Mesothelial cell of epicardium (in vitro differentiated cells): ENCODE measurements at places on chromosomes 6 and 20.

DNA sequence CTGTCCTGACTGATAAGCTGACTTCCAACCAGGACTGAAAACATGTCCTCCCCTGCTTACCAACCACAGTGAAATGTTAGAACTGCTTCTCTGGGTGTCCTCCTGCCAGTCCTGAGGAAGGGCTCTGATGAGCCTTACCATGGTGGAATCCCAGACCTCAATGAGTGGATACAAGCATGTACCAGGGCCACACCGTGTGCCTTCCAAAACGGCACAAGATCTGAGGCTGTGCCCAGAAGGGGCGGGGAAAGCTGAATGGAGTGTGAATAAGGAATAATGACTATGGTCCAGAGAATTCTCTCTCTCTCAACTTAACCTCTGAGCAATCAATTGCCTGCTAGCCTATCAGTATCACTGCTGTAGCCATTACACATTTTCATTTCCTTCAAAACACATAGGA lies 51.7 kb downstream of the PDE10A start:
- DNase-seq = no peak

- no peak for DNase-seq
These were observed 32.8 kb upstream of the CEP85L start for GRCh38 chr6:118683881-118684872.

- DNase-seq = no peak
These were observed 1.6 kb upstream of the TFAP2B start for GRCh38 chr6:50816947-50817645.

DNA sequence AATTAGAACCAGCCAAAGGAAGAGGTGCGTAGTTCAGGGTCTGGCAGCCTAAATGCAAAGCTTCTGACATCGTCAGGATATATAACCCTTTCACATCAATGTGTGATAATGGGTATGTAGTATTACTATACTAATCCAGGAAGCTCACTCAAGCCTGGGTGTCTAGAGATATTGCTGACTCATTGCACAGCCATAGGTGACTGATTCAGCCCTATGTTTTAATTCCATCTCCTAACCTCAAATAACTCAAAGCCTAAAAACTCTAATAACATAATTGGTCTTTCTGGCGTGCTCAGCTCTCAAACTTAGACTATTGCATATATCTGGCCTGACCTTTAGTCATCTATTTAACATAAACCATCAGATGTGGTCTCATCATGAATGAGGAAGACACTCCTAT lies 658.4 kb downstream of the TBC1D32 start:
- no peak for DNase-seq

GRCh38 chr20:9628589-9628988 lies 114.2 kb downstream of the LAMP5 start:
- no peak for DNase-seq

DNA sequence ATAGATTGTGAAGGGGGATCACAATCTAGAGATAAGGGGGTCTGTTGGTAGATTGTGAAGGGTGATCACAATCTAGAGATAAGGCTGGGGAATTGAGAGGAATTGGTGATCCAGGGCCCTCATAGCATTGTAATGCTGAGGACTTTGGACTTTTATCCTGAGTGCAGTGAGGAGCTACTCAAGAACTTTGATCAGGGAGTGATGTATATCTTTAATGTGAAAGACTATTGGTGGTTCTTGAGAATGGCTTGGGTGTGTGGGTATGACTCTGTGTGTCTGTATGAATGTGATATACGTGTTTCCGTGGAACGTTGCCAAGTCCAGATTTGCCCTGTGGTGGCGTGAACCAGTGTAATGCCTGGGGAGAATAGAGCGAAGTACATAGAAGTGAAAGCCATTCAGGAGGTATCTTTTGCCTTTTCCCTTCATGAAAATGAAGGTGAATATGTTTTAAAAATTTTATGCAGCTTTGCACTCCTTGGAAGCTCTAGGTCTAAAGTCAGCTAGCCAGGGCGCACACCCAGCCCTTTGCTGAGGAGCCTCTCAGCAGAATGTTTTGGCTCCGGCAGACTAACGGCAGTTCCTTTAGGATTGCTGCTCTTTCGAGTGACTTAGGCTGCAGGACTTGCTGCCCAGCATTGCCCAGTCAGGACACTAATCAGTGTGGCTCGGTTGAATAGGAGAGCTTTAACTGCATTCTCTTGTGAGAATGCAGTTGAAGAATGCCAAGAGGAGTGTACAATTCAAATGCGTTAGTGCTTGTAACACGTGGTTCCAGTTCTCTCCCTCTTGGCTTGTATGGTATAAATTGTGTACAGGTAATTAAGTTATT lies 3.5 kb downstream of the ZFAND3 start:
- DNase-seq = no peak

DNA sequence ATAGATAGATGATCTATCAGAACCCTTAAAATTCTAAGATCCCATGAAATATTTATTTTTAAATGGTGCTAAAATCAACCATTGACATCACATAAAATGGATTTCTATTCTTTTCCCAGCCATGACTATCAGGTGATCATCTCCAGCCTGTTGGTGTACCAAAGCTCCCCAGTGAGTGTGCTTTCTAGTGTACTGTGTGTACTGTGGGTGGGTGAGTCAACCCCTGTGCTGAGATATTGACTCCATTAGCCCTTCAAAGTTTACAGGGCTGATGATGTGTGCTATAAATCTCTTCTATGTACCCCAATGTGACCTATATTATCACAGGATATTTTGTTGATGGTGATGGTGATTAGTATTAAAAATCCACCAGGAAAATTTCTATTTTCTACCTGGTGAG lies 344.6 kb downstream of the MMUT start:
- DNase-seq = no peak

GRCh38 chr6:71466362-71466761 lies 177.8 kb downstream of the OGFRL1 start:
- DNase-seq = no peak

- DNase-seq = no peak
These were observed 309.9 kb upstream of the NOX3 start for GRCh38 chr6:155765275-155766194.

DNA sequence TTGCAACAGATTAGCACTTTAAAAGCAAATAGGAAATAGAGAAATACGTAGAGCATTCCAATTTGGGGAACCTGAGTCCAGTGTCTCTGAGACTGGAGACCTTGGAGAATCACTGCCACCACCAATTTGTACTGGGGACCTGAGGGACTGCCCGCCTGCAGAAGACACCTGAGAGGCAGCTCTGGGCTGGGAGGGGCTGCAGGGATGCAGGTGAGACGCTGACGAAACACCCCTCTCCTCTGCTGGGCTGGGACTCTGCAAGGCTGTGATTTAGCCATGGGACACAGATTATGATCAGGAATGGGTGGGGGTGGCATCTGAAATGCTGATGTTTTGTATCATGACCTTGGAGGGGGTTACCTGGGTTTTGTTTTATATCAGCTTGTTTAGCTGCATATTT lies 7.0 kb upstream of the APMAP start:
- peak; percentile 17 for DNase-seq

DNA sequence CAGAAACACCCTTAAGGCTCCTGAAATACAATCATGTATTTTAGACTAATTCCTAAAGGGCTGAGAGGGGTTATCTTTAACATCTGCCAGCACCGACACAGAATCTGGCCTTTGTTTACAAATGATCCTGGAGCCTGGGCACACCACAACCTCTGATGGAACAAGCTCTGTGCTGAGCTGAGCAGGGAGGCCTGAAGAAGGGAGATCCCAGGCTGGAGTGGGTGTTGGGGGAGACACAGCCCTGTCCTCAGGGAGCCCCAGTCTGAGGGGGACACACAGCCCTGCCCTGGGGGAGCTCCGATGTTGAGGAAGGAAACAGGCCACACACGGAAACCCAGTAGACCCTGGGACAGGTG lies 130.5 kb downstream of the VEGFA start:
- no peak for DNase-seq

GRCh38 chr6:6714118-6714897 lies 125.8 kb downstream of the LY86 start:
- DNase-seq = no peak

GRCh38 chr20:62238569-62239277 lies 402 bp downstream of the OSBPL2 start:
- DNase-seq = no peak

GRCh38 chr20:14386726-14387125 lies 49.3 kb upstream of the FLRT3 start:
- no peak for DNase-seq

- no peak for DNase-seq
These were observed 102.5 kb downstream of the EYA2 start for GRCh38 chr20:46997187-46997586.

GRCh38 chr6:125806813-125807212 lies 16.1 kb downstream of the NCOA7 start:
- no peak for DNase-seq

GRCh38 chr6:111758608-111759329 lies 114.5 kb downstream of the FYN start:
- DNase-seq = no peak

DNA sequence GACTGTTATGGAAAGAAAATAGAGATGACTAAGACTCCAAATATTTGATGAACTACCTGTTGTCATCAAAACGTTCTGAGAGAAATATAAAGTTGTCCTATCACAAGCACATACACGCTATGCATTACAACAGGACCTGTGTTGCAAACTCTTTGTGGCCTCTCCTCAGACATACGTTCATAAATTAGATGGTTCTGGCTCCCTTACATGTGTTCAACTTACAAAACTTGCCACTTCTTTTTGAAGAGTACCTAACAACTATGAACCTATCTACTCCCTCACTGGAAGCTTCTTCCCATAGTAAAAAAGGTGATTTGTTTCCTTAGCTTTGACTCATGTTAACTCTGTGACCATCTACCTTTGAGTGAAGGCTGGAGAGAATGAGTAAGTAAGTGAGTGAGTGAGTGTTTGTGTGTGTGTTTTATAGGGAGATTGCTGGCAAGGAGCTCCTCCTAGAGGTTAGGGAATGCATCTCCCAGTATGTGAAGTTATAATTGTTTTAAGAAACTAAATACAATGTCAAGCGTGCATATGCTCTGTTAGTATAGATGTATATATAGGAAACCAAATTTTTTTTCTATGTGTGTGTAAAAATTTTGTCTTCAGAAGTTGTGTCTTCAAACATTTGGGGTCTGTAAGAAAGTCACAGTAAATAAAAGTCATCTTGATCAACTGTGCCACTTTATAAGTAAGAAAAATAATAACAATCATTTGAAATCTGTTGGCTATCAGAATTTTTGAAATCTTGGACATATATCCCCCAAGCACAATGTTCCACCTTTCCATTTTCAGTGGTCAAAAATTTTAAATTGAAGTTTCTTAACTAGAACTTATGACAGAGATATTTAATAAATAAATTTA lies 1211.1 kb upstream of the GJE1 start:
- DNase-seq = no peak

DNA sequence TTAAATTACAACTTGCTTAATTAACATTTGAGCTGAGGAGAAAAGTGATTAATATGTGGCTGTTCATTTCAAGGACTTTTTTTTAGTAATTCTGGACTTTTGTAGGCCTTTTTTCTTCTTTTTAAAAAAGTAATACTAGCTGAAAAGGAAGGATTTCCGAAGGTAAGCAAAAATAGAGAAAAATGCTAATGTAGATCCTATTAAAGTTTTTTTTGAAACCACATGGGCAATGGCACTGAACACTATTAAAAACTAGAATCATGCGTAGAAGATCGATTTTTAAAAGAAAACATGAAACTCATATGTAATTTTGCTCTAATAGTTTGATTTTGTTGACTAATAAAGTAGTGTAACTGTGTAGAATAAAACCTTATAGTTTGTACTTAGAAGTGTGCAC lies 2.4 kb downstream of the BAG2 start:
- DNase-seq = no peak

- no peak for DNase-seq
These were observed 43.4 kb upstream of the SUPT3H start for GRCh38 chr6:45420909-45421708.

GRCh38 chr6:150482883-150483409 lies 114.1 kb downstream of the IYD start:
- DNase-seq = no peak

DNA sequence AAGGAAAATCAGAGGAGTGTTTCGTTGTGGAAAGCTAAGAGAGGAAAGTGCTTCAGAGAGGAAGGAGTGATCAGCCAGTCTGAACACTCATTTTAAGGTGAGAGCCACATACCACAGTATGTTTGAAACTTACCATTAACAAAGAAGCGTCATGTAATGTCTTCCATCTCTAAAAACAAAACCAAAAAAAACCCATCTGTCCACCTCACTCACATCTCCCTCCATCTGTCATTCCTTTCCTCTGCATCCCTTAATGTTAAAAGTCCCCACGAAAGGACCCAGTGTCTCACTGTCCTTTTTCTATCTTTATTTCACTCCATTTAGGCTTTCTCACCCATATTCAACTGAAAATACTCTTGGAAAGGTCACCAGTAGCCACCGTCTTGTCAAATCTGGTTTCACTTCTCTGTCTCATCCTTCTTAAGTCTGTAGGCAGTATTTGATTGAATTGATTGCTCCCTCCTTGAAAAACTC lies 59.4 kb upstream of the GNRH2 start:
- no peak for DNase-seq

GRCh38 chr6:159170333-159170672 lies 1.1 kb downstream of the FNDC1 start:
- DNase-seq = no peak

GRCh38 chr20:46900086-46900485 lies 5.4 kb downstream of the EYA2 start:
- no peak for DNase-seq

GRCh38 chr6:76615395-76615794 lies 542.9 kb upstream of the IMPG1 start:
- no peak for DNase-seq

DNA sequence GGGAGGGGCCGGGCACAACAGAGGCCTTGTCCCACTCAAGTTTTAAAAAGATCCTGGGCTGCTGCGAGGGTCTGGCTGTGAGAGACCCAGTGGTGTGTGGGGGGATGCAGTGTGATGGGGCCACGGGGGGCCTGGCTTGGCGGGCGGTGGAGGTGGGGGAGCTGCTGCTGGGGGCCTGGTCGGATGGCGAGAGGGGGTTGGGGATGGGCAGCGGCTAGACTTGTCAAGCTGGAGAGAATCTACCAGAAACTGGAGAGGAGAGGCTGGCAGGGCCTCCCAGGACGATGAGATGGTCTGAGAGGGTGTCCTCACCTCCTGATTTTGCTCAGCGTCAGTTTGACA lies 5.1 kb downstream of the RPS21 start:
- no peak for DNase-seq

DNA sequence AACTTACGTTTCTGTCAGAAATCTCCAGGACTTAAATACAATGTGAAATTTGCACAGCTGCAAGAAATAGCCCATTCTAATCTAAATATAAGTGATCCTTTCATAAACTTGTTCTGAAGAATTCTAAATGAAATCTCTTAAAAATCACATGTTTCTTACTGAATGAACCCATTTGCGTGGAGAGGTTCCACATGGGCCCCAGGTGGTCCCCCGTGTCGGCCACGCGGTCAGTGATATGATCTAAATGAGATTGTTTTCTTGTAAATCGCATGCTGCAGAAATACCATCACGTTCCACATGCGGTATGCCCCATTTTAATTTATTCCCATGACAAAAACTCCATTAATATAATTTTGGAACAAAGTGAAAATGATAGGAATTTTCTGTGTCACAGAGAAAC lies 818.9 kb upstream of the SLC35B3 start:
- DNase-seq = no peak

GRCh38 chr6:118740372-118740771 lies 89.0 kb upstream of the CEP85L start:
- DNase-seq = no peak
